Karpas-422 (cell line): ENCODE measurements at places on chromosomes 6 and 20.

- no peak for DNase-seq
These were observed 93.9 kb downstream of the ARID1B start for GRCh38 chr6:156870924-156871539.

- DNase-seq, result no peak
These were observed 24.4 kb upstream of the C6orf62 start for GRCh38 chr6:24743265-24743943.

- DNase-seq, result no peak
These were observed 89.9 kb upstream of the ECI2 start for GRCh38 chr6:4225161-4225872.

GRCh38 chr6:106889692-106890091 is 84.8 kb downstream of the CD24 start:
- DNase-seq, result no peak

- DNase-seq, result no peak
These were observed 330.3 kb upstream of the PRDM1 start for GRCh38 chr6:105755885-105756284.
